Psoas muscle (tissue), 8 donors: ENCODE measurements at places on chromosomes 7 and 10.

DNA sequence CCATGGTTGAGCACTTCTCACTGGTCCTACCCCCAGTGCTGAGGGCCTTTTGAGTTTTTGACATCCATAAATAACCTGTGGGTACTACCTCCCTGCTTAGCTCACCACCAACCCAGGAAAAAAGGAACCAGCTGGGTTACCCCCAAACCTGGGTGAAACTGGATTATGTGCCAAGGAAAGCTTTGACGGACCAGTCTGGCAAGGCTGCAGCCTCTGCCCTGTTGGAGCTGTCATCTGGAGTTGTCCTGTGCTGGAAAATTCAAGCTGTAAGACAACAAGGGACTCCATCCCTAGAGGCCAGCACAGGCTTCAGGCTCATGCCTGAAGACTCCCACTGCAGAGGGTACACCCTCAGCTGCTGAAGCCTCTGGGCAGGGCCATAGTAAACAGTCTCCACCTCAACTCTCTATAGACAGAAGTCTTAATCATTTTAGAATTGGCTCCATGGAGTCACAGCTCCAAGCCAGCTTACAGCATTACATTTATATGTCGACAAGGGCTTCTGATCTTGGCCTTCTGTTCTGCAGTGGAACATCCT is 115.5 kb upstream of the AFAP1L2 start:
- DNase-seq, result no peak

GRCh38 chr10:113149626-113150025 is 199.6 kb downstream of the TCF7L2 start:
- DNase-seq, result no peak

DNA sequence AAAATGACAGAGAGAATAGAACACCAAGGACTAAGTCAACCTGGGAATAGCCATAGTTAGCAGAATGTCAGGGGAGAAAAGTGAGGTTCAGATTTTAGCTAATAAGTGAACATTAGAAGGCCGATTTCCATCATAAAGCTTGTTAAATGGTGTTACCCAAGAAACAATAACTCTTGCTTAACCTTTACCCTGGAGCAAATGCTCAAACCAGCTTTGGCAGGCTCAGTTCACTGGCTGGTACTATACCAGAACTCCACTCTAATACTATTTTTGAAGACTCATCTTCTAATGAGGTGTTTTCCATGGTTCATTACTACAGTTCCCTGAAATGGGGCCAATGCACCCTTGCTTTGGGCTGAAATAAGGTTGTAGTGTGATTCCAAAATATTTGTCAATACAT is 61.3 kb downstream of the RNLS start:
- no peak for DNase-seq

GRCh38 chr7:155874411-155874810 is 62.1 kb upstream of the SHH start:
- no peak for DNase-seq

DNA sequence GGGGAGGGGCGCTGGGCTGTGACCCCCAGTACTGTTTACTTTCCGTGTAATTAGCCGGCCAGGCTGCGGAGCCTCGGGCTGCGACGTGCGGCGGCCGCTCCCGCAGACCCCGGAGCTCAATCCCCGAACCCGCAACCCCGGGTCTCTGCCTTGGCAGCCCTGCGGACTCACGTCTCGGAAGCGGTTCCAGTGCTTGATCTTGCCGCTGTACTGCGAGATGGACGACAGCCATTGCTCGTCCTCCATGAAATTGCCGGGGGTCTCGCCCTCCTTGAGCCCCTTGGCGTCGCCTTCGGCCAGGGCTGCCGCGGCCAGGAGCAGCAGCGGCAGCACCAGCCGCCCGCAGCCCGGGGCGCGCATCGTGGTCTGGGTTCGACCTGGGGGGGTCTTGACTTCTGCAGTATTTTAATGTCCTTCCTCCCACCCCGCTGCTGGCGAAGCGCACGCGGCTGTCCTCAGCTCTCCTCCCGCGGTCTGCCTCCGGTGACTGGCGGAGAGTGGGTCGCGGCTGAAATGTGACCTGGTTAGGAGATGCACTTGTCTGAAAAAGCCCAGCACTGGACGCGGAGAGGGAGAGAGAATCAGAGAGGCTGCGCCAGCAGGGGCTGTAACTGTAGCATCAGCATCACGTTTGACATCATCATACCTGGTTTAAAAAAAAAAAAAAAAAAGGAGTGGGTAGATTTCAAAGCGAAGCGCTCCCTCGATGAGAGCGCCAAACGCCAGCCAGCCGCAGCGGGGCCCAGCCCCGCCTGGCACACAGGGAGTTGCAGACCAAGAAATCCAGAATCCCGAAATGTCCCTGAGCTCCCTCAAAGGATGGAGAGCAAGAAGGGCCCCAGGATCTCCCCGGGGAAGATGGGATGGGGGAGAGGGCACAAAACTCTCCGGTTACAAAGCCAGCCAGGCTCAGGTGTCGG is at the start of gene SPOCK2:
TSS of gene SPOCK2 (minus strand) at position 583 of the 920 bp plus-strand sequence. CDS start at position 360, 223 bp downstream.
- DNase-seq, result peak; percentile 27
